ENCODE measurements at places on chromosomes 1 and 21.

- DNase-seq = no peak
Measured at GRCh38 chr1:165313903-165314302, 42.6 kb downstream of the LMX1A start.

GRCh38 chr1:242025681-242026080, 26.8 kb upstream of the MAP1LC3C start:
- no peak for DNase-seq

DNA sequence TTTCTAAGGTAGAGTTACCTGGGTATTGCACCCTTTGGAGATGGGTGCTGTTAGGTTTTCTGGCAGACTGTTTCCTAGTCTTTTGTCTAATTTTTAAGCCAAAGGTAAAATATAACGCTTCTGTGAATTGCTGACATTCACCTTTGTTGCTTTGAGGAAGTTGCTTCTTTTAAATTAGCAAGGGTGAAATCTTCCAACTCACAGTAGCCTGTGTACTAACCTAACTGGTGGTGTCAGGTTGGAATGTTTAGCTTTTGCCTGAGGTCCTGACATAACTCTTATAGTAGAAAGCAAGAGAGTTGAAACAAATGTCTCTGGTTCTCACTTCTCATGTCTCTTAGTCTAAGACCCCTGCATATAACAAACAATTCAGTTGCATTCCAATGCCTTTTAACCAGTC, 61.1 kb upstream of the LPGAT1 start:
- DNase-seq = no peak

GRCh38 chr1:152884085-152884484, 6.0 kb downstream of the SMCP start:
- no peak for DNase-seq

- DNase-seq = no peak
Measured at GRCh38 chr1:227891223-227891954, 56.3 kb downstream of the WNT9A start.

DNA sequence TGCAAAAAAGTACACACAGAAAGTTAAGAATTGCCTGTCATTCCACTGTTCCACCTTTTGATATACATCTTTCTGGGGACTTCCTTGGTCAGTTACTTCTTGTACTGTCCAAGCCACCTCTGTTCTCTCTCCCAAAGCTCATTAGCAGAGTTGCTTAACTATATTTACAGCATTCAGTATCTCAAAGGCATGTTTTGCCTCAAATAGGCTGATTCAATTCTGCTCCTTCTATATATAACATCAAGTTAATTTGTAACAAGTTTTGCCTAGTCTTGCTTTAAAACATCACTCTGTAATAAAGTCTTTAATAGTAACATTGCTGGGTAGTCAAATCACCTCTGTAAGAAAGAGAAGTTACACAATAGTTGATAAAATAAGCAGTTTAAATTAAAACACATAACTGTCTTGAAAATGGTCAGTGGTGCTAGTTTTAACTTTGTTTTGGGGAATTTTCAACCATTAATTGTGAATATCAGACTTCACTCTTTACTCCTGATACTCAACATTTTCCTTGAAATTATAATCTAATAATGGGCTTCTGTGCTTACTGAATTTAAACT, 35.7 kb downstream of the EDARADD start:
- DNase-seq = no peak

DNA sequence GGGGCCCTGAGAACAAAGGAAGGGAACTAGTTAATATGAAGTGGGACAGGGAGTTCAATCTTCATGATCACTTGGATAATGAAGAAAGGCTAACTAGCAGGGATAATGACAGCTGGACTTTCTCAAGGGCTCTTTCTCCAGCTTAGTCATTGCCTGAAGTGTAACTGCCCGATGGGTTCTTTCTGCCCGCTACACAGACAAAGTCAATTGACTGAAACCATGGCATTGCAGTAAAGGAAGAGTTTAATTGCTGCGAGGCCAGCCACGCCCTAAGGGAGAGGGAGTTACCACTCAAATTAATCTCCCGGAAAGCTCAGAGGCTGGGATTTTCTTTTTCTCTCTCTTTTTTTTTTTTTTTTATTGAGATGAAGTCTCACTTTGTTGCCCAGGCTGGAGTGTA, 16.6 kb upstream of the SLC2A5 start:
- no peak for DNase-seq

DNA sequence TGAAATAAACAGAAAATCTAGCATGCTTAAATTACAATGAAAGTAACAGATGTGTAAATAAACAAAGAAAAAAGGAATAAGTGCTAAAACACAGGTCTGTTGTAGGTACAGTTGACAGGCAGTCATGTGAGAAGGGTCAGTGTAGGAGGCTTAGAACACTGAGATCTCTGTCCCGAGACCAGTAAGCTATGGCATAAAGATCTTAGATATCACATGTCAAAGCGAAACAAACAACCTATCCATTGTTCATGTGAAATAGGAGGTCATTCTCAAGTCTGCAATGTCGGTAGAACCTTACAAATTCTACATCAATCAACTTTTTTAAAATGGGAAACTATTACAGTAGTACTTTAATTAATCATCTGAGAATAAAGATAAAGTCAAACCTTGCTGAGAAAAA, 428.9 kb upstream of the ADGRL2 start:
- DNase-seq = peak; percentile 22

DNA sequence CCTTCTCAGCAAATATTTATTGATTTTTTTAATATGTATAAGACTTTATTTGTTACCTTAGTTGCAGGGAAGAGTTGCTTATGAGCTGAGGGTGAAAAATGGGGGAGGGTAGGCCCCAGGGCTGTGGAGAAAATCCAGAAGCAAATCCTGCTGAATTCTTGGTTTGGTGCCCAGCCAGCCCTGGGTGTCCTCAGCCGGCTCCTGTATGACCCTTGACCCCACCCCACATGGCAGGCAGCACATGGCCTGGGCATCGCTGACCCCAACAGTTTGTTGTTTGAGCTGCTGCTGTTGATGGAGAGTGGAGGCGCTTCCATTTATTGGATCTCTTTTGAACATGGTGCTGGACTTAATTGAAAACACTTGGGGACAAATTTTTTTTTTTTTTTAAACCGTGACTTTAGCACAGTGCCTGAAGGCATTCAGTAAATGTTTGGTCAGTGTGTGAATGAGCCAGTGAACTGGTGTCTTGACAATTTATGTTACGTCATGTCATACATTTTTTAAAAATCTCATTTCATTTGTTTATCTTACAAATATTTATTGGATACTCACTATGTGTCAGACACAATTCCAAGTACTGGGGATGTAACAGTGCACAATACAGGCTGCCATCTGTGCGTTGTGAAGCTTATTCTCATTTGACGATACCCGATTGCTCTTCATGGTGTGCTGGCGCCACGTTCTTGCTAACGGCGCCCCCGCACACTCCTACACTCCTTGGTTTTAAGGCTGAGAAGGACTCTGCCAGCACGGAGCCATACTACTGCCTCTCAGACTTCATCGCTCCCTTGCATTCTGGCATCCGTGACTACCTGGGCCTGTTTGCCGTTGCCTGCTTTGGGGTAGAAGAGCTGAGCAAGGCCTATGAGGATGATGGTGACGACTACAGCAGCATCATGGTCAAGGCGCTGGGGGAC, 98.8 kb downstream of the MTR start:
- DNase-seq = no peak

GRCh38 chr1:202056644-202057334, 46.4 kb downstream of the ELF3 start:
- DNase-seq = no peak

All from retinal pigment epithelial cell (primary cell).